ENCODE measurements at places on chromosomes 5 and 9. TPM values are rescaled to one million over a fixed set of nuclear protein-coding genes. Genes with fewer than 3 reads are reported as not detected.

IDNK gene
- total RNA-seq: 5.2 TPM

HMMR gene
- 28.1 TPM for total RNA-seq

TUSC1 gene
- total RNA-seq: 6.2 TPM

ORM2 gene
- not detected for total RNA-seq

PHAX gene
- total RNA-seq: 56.6 TPM

HRH2 gene
- 0.77 TPM for total RNA-seq

All from A549 treated with GW870086 at 1 μM for 4 hours (cell line).